ENCODE measurements at places on chromosomes 5 and 9. TPM values are rescaled to one million over a fixed set of nuclear protein-coding genes. Genes with fewer than 3 reads are reported as not detected.

GRCh38 chr9:17519761-17520160 is 59.1 kb upstream of the SH3GL2 start:
- ATAC-seq, result peak; percentile 49

Gene ISOC1
- total RNA-seq, result 18.6 TPM

DNA sequence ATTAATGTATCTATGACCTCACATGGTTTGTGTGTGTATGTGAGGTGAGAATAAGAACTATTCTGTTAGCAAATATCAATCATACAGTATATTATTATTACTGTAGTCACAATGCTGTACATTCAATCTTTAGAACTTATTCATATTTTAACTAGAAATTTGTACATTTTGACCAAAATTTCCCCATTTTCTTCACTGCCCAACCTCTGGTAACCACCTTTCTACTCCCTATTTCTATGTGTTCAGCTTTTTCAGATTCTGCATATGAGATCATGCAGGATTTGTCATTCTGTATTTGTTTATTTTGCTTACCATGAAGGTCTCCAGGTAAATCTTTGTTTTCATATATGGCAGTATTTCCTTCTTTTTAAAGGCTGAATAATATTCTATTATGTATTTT is 607.9 kb downstream of the SLCO4C1 start:
- ATAC-seq, result no peak

GRCh38 chr9:27125030-27125429 is 16.0 kb downstream of the TEK start:
- peak; percentile 94 for ATAC-seq

Gene PRRX2
- total RNA-seq, result 14.4 TPM

Gene GRXCR2
- total RNA-seq, result not detected

All from motor neuron (in vitro differentiated cells).